ENCODE measurements at places on chromosomes 1 and 21.

DNA sequence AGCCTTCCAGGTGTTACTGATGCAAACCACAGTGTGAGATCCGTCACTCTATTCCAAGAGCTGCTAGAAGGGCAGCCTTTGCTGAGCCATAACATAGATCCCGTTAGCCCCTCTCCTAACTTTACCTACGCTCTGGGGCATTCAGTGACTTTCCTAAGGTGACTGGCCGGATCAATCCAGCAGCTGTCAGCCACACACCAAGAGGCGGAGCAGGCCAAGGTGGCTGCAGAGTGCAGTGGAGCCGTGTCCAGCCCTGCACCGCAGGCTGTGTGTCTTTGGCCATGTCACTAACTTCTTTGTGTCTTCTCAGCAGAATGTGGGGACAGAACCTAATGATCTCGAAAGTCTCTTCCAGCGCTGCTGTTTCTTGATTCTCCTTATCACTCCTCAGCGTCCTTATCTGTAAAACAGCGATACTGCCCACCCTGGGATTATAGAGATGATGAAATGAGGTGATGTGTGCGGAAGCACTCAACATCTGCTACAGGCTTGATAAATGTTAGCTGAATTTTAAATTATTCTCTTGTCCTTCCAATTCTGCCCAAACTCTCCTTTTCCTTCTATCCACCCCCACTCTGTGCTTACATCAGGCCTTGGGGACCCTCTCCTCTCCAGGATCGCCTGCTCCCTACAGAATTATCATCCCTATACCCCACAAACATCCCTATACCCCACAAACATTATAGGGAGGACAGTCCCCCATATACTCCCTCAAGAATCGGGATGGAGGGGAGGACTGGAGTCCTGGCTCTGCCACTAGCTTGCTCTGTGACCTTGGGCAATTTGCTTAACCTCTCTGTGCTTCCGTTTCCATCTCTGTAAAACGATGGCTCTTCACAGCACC lies 25.8 kb upstream of the LRRN2 start:
- no peak for DNase-seq

GRCh38 chr1:95311762-95312161 lies 77.8 kb downstream of the RWDD3 start:
- DNase-seq: no peak

- DNase-seq: no peak
Measured at GRCh38 chr1:32813941-32814739, 3.0 kb downstream of the YARS1 start.

GRCh38 chr1:232932486-232933425 lies 17.7 kb upstream of the NTPCR start:
- no peak for DNase-seq

DNA sequence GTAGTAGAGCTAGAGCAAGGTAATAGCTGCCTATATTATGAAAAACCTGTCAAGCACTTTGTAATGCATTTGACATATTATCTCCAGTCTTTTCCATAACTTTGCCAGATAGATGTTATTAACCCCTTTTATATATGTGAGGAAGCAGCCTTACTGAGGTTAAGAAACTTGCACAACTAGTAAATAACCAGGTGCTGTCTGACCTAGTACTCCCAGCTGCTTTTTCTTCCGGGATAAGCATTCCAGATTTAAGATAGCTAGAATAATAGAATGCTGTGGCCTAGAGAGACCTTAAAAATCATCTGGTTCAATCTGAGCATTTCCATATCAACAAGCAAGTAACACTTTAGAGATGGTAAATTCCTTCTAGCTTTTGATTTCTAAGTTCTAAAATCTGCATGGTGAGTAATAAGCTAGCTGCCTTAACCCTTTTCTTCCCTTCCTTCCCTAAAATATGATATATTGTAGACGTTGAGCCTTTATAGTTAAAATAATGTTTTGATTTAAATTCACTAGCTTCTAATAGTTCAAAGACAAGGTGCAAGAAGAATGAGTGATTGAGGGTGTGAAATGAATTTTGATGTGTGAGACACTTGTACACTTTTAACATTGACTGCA lies 1.8 kb downstream of the SH3GLB1 start:
- DNase-seq: no peak

GRCh38 chr1:91697861-91698260 lies 188.1 kb downstream of the TGFBR3 start:
- DNase-seq: no peak

DNA sequence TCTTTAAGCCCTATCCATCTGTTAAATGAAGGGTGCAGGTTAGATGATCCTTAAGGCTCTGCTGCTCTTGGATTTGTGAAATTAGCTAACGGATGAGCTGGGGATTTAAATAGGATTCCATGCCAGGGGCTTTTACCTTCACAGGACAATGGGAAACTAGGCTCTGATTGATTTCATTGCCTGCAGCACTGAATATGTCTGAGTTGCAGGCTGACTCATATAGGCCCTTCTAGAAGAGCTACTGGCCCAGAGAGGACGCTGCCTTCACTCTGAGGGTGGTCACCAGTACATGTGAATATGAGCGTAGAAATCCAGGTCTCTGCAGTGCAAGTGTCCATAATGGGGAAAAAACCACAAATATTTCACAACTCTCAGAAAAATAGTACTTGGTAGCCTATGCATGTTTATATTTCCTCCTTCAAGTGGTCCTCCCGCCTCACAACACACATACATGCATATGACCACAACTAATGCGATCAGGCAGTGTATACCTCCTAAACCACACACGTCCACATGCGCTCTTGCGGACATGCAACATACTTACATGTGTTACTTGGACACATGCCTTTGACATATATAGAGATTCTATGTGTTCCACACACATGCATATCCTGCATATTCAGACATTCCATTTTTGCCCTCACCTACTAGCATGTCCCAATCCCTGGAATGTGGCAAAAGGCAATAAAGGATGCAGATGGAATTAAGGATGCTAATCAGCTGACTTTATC lies 233.8 kb upstream of the JUN start:
- DNase-seq: no peak

DNA sequence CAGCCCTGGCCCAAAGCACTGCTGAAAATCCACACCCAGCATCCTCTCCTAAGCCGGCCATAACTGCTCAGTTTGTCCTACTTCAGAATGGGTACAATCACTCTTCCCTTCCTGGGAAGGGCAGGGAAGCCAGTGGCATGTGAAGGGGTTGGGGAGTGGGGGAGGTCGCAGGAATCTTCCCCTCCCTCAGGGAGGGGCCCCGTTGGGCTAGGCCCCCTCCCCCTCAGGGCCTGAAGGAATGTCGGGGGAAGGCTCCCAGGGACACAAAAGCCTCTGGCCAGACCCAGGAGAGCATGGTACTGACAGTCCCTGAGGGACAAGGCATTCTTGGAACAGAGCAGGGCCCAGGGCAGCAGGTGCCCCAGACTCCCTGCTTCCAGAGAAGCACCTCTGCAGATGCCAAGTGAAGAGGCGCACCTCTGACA lies 1.2 kb downstream of the ELOVL1 start:
- DNase-seq: no peak

- DNase-seq: no peak
Measured at GRCh38 chr1:27010226-27010994, 2.2 kb downstream of the TENT5B start.

- no peak for DNase-seq
Measured at GRCh38 chr1:85172684-85173337, 28.0 kb downstream of the SYDE2 start.

- DNase-seq: no peak
Measured at GRCh38 chr21:44720170-44720569, 8.8 kb upstream of the TSPEAR start.

DNA sequence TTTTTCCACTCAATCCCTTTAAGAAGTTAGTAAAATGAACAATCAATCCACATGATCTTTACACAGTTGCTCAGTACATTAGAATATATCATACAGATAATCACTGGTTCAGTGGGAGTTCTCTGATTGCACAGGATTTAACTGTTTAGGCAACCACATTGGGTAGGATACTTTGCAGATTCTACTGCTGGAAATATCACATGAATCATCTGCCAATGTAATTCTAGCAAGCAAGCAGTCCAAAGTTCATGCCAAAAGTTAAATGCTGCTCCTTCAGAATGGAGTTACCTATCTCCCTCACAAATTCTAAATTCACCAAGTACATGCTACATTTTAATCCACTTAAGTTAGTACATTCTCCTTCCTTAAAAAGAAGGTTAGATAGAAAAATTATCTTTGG lies 52.4 kb downstream of the NEGR1 start:
- DNase-seq: no peak

DNA sequence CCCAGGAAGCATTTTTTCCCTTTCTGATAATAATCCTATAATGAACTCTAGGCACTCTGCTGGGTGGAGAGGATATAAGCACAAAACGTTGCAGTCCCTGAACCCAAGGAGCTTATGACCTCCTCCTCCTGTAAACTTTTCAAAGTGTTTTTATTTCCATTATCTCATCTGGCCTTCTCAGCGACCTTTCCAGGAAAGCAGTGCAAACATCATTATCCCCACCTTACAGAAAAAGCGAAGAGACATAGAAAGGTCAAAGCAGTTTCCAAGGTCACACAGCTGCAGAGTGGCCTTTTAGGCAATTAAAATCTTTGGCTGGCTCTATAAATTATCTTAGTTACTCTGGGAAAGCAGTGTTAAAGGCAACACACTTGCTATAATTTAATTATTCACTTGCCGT lies 63.8 kb downstream of the OLFML3 start:
- no peak for DNase-seq

DNA sequence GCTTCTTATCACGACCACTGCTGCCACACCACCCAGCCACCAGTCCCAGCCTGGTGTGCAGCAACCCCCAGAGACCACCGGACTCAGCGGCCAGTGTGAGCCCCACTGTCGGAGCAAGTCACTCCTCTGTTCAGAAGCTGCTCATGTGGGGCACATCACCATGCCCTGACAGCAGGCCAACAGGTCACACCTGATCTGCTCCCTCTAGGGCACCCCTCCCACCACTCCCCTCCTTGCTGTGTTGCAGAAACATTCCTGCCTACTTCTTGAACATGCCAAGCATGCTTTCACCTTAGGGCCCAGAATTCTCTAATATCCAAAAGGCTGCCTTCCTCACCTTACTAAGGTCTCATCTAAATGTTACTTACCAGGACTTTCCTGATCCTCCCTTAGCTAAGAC lies 146.5 kb downstream of the SLC45A1 start:
- DNase-seq: no peak

DNA sequence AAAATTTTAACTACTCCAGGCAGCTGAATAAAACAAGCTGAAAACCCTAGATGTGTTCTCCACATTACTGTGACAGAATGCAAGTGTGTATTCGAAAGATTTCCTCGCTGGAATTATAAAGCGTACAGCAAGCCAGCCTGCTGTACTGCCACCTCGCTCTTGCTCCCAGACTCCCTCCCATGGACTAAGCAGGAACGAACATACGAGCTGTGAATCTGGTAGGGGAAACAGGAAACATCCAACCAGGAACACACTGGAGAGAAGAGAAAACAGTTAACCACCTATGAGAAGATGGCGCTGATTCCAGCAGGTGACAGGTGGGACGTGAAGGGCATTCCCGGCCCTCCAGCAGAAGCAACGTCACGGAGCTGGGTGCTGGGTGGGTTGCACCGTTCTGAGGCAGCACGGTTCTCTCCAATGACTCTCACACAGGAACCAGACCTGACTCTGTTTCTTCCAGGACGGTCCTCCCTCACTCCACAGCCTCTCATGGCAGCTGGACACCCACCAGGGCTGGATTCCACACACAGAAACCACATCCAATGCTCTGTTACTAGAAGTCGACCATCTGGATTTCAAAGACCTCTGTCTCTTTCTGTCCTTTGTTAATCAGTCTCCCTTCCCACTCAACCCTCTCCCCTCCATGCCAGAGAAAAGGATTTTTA lies 219.2 kb downstream of the RERE start:
- DNase-seq: peak; percentile 34

DNA sequence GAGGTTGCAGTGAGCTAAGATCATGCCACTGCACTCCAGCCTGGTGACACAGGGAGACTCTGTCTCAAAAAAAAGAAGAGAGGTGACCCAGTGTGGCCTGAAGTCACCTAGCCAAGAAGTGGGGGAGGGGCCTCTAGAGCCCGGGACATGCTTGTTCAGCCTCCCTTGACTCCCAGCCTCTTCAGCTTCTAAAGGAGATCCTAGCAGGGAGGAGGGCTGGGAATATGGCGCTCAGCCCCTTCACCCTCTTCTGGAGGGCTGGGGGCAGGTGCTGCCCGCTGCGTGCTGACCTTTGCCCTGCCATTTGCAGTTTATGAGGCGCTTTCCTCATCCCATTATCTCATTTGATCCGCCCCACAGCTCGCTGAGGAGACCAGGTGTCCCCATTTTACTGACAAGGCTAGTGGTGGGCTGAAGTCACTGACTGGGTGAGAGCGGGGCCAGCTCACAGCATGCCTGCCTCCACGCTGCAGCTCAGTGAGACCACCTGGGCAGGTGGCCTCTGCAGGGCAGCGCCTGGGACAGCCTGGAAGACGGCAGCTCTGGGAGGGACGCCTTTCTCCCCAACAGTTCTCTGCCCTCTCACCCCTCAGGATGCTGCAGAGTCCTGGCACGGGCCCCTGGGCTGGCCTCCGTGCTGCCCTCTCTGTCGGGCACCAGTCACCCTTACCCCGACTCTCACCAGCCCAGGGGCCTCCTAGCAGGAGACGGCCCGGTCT lies 7.5 kb downstream of the ELF3 start:
- peak; percentile 43 for DNase-seq

DNA sequence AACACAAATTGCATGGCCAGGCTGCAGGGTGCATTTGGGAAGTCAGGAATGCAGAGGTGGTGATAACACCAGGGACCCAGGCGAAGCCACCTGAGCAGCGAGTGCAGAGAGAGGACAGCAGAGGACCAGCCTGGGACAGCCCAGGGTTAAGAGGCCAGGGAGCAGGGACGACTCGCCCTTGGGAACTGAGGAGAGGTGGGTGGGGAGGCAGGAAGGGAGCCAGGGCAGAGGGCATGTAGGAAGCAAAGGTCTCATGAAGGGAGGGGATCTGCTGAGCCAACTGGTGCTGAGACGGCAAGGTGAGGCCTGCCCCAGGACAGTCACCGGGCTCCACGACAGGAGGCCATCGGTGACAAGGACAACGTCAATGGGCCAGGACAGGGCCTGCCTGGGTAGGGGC lies 16.4 kb downstream of the KIF17 start:
- no peak for DNase-seq

- DNase-seq: peak; percentile 45
Measured at GRCh38 chr21:45256912-45257672, 30.6 kb downstream of the POFUT2 start.

GRCh38 chr1:203284411-203285123 lies 20.8 kb upstream of the BTG2 start:
- DNase-seq: no peak

DNA sequence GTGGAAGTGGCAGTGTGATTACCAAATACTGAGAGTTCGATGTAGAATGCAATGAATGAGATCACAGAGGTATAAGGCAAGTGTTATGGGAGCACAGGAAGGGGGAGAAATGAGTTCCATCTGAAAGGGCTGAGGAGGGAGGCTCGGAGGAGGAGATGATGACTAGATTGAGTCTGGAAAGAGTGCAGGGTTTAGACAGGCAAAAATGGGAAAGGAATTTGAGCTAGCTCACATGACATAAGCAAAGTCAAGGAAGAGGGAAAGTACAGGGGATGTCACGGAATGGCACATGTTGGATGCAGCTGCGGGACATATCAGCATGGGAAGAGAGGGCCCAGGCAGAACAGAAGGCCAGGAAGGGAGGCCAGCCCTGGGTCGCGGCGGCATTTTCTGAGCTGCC lies 132.7 kb downstream of the RUNX1 start:
- DNase-seq: no peak

- peak; percentile 77 for DNase-seq
Measured at GRCh38 chr21:37266515-37267221, 466 bp downstream of the VPS26C start.

Data from right kidney (tissue), 9 donors.